T-helper 2 cell treated with Interferon-gamma antibody and Interleukin-4, amounts not matched to agents 100 ng/mL and 5 ng/mL, for 36 hours (primary cell): ENCODE measurements at places on chromosomes 2 and 18. TPM values are rescaled to one million over a fixed set of nuclear protein-coding genes. Genes with fewer than 3 reads are reported as not detected.

The ITGA4 gene
- 311 and 312 TPM in 2 replicates for total RNA-seq

The CFAP53 gene
- 0.34 and 0.55 TPM in 2 replicates for total RNA-seq

The SERPINB3 gene
- total RNA-seq: not detected in 2 replicates

The TSGA10 gene
- total RNA-seq: 2.5 and 3.5 TPM in 2 replicates

The SPC25 gene
- total RNA-seq: 36.2 and 36.6 TPM in 2 replicates

The PAPOLG gene
- total RNA-seq: 19.1 and 21.7 TPM in 2 replicates

The ZSWIM2 gene
- not detected in 2 replicates for total RNA-seq
